ENCODE measurements at places on chromosomes 11 and 22. TPM values are rescaled to one million over a fixed set of nuclear protein-coding genes. Genes with fewer than 3 reads are reported as not detected.

FOLR2 gene
- polyA plus RNA-seq, result 10.4 TPM

POU2AF3 gene
- polyA plus RNA-seq, result 3.1 TPM

TSPAN18 gene
- not detected for polyA plus RNA-seq

SPA17 gene
- polyA plus RNA-seq, result not detected

OR1S2 gene
- not detected for polyA plus RNA-seq

EIF3M gene
- polyA plus RNA-seq, result 410 TPM

GTSE1 gene
- 18.2 TPM for polyA plus RNA-seq

Data from muscle of arm (tissue), 14 donors.